ENCODE measurements at places on chromosomes 16 and 17.

DNA sequence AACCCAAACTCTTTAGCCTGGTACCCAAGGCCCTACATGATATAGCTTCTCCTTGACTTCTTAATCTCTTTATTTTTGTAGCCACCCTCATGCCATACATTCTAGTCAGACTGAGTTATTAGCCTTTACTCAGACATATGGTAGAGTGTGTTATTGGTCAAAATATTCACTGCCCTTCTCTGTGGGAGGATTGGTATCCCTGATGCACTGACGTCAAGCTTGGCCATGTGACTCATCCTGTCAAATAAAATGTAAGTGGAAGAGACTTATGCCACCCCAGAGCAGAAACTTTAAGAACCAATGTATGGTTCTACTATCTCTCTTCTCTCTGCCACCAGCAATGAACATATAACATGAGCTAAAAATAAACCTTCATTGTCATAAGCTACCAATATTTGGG, 12.2 kb upstream of the BEAN1 start:
- DNase-seq: no peak

DNA sequence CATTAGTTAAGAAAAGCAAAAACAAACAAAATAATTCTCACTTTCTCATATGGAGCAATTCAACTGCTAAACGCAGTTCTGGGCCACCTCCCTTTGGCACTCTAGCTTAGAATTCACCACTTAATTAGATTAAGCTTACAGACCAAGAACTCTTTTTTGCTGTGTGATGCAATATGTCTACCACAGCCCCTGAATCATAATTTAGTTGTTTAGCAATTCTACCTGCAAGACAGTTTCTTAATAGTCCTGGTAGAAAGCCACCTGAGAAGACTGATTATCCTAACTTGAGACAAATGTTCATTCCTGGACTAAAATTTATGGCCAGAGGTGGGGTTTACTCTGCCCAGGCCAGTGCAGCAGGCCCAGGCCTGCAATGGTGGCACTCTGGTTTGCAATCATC, 205.9 kb downstream of the HS3ST3A1 start:
- no peak for DNase-seq

- no peak for DNase-seq
Measured at GRCh38 chr17:7190276-7190917, 11.2 kb upstream of the ASGR1 start.

DNA sequence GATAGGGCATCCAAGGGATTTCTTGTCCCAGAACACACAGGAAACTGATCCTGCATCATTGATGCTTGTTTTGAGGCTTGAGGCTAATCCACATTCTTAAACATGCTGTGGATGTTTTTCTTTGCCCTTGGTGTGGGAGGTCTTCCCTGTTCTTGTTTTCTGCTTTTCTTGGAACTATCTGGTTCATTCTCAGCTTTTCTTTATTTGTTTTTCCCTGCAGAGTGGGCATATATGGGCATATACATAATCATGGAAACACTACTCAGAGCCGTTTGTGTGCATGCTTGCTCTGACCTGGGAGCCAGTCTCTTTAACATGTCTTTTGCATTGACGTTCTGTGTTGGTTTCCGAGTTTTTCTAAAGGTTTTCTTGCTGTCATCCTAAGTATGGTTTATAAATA, 300.0 kb downstream of the SNX29 start:
- DNase-seq: no peak

- DNase-seq: peak; percentile 39
Measured at GRCh38 chr16:56191156-56191815, at the start of gene GNAO1. Gene GNAO1, plus strand, starts transcription at chr16:56191489. Its CDS starts 747 bp downstream, at chr16:56192236.

DNA sequence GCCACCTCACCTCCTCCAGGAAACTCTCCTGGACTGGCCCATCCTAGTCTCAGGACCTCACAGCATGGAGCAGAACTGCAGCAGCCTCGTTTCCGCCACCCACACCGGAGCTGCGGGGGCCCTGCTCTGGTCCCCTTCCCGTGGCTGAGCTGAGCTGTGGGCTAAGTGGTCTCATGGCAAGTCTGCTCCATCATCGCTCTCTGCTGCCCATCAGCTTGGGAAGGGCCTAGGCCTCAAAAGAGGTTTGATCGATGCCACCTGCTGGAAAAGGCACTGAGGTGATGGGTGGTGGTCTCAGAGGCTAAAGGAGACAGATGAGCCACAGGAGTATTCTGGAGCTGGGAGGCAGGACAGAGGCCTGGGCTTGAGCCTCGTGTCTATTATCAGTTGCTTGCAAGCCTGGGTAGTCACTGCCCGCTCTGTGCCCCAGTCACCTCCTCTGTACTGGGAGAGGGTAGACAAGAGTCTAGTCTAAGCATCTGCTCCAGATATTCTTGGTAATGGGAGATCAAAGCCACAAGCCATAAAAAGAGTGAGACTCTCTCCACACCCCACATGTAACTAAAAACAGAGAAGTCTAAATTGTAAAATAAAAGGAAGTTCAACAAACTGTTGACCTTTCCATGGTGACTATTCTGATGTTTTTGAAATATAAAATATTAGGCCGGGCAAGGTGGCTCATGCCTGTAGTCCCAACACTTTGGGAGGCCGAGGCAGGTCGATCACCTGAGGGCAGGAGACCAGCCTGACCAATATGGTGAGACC, 1.6 kb downstream of the ITGAE start:
- no peak for DNase-seq

DNA sequence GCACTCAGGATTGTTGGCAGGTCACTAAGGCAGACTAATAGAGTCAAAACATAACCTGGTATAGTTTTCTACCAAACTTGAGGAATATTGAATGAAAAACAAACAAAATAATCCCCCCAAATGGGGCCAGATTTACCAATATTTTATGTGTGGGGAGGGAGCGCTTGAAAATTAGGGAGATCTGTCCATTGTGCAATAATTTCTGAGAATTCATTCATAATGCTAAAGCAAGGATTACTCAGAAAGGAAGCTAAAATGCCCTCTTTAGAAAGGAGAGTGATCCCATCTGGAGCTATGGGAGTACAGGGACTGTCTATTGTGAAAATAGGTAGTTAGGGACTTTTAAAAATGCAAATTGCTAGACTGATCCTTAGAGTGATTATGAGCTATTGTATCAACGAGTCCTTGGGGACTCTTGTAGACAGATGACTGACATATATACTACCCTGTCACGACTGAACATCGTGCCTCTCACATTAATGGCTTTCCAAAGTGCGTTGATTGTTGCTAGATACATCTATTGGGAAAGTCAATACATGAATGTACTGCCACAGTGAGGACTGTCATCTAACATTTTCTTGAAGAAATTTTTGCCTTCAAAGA, 193.6 kb downstream of the AATF start:
- DNase-seq: no peak

DNA sequence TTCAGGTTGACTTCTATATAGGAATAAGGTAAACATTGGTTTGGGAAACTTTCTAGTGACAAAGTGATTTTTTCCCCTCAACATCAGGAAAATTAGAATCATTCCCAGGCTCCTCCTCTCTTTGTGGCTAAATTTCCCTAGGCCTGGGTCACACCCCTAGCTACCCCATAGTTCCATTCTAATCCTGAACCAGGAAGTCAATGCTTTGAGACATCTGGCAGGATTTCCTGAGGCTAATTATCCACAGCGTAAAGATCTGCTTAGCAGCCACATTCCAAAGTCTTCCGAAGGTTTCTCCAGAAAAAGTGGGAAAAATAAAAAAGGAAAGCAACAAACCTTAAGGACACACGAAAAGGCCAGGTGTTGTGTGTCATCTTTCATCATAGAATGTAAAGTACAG, 60.3 kb upstream of the CORO6 start:
- no peak for DNase-seq
